ENCODE measurements at places on chromosomes 7 and 10. TPM values are rescaled to one million over a fixed set of nuclear protein-coding genes. Genes with fewer than 3 reads are reported as not detected.

DNA sequence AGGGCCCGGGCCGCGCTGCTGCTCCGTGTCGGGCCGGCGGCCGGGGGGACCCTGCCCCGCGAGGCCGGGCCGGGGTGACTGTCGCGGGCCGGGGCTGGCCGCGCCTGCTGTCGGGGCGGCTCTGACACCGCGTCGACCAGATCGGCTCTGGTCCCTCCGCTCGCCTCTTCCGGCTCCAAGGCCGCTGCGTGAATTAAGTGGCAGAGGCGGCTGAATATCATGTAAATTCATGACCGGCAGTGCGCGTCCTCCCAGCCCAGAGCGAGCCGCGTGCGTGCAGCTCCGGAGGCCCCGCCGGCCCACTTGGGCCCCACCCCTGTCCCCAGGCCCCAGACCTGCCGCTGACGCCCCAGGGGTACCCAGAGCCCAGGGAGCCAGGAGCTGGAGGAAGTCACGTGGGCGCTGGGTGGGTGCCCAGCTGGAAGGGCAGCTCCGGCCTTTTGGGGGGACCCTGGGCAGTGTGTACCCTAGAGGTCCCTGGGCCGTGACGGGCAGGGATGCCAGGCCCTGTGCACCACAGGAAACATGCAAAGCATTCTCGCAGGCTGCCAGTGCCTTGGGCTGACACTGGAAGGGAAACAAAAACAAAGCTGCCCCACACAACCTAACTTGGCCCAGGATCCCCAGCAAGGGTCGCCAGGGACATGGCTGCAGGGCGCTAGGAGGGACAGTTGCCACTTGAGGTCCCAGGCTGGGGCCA lies 584.0 kb upstream of the MKI67 start:
- no peak overlapping the region for H3K4me3 ChIP-seq
- no peaks in the 10 kb centered on the region for H3K27me3 ChIP-seq
- no peak overlapping the region for H3K27ac ChIP-seq
- no peaks in the 10 kb centered on the region for H3K4me1 ChIP-seq

GRCh38 chr7:100157334-100158228 lies 942 bp downstream of the TRAPPC14 start:
- H3K4me3 ChIP-seq: peak overlapping the region; percentile 77
- peak overlapping the region; percentile 46 for H3K27ac ChIP-seq
- H3K36me3 ChIP-seq: peaks cover 38% of the 10 kb centered on the region

GRCh38 chr7:771234-772004 lies 44.3 kb upstream of the PRKAR1B start:
- H3K36me3 ChIP-seq: peaks cover 18% of the 10 kb centered on the region
- peak; percentile 31 for DNase-seq
- H3K27ac ChIP-seq: no peak overlapping the region

- no peaks in the 10 kb centered on the region for H3K27me3 ChIP-seq
- no peak overlapping the region for H3K4me3 ChIP-seq
- H3K36me3 ChIP-seq: no peaks in the 10 kb centered on the region
Observed at GRCh38 chr7:11449316-11449715, 382.7 kb downstream of the THSD7A start.

DNA sequence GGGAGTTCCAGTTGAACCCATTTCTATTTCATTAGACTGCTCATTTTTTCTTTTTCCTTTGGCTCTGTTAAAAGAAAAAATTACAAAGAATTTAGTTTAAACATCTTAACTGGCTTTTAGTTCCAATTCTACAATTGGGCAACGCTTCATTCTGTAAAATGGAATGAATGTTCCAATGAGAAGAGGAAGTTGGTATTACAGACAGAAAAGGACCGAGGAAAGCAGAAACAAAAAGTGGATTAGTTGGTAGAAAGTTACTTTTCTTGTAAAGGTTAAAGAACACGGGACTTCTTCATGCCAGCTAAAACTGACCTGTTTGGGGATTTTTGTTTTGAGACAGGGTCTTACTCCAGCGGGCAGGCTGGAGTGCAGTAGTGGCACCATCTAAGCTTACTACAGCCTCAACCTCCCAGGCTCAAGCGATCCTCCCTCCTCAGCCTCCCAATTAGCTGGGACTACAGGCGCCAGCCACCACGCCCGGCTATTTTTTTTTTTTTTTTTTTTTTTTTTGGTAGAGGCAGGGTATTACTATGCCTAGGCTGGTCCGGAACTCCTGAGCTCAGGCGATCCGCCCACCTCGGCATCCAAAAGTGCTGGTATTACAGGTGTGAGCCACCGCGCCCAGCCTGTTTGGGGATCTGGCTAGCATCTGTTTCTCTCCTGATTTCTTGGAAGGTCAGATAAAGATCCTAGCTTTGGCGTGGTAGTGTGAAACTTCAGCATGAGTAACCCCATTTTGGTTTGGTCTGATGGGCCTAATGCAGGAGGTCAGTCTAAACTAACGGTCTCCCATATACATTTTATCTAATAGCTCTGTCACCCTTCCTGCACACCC lies 1.3 kb upstream of the VDAC2 start:
- H3K4me3 ChIP-seq: peak overlapping the region; percentile 71
- DNase-seq: no peak
- no peaks in the 10 kb centered on the region for H3K27me3 ChIP-seq
- H3K4me1 ChIP-seq: peaks cover 12% of the 10 kb centered on the region
- H3K27ac ChIP-seq: peak overlapping the region; percentile 93
- H3K36me3 ChIP-seq: peaks cover 8% of the 10 kb centered on the region

GRCh38 chr10:36358736-36359135 lies 716.6 kb upstream of the FZD8 start:
- no peak overlapping the region for H3K27ac ChIP-seq
- H3K36me3 ChIP-seq: no peaks in the 10 kb centered on the region
- H3K4me3 ChIP-seq: no peak overlapping the region
- H3K27me3 ChIP-seq: no peaks in the 10 kb centered on the region

DNA sequence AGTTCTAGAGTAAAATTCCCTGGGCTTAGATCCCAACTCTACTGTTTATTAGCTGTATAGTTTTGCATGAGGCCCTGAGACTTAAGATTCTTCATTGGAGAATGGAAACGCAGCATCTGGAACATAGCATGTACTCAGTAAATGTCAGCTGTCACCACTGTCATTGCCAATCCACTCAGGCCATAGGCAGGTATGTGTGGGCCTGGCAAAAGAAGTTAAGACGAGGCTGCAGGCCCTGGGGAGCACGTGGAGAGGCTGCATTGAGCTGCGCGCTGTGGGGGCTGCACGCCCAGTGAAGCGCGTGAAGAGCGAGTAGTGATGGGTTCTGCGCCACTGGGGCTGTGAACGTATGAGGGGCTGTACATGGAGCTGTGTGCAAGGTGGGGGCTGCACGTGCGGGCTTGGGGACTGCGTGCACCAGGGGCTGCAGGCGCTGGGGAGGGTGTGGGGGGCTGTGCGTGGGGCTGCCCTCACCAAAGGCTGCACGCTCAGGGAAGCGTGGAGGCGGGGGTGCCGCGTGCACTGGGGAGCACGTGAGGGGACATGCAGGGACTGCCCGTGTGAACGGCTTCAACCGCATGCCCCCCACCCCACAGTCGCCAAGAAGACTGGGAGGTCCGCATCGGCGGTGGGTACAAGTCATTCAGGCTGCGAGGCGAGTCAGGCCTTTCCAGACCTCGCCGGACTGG lies 85.5 kb downstream of the PRR15 start:
- H3K27ac ChIP-seq: no peak overlapping the region
- DNase-seq: no peak
- H3K4me3 ChIP-seq: no peak overlapping the region
- H3K4me1 ChIP-seq: no peaks in the 10 kb centered on the region
- no peaks in the 10 kb centered on the region for H3K27me3 ChIP-seq

GRCh38 chr7:136717910-136718557 lies 150.4 kb upstream of the CHRM2 start:
- no peak overlapping the region for H3K4me3 ChIP-seq
- DNase-seq: no peak

DNA sequence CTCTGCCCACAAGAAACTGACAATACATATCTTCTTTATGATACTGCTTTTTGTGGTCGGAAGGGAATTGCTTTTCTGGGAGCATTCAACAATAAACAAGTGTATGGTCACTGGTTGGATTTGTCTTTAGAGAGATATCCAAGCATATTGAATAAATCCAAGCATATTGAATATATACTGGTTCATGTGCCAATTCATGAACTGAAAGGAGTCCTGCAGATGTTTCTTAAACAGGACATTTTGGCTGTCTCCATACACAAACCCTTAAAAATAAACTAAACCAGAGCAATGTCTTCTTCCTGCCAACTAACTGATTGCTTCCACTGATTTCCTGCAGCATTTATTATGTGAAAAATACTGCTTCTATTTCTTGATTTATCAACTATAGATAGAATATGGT lies 173.9 kb downstream of the FOXP2 start:
- no peak overlapping the region for H3K4me3 ChIP-seq
- no peaks in the 10 kb centered on the region for H3K36me3 ChIP-seq
- no peak overlapping the region for H3K27ac ChIP-seq
- H3K4me1 ChIP-seq: no peaks in the 10 kb centered on the region

DNA sequence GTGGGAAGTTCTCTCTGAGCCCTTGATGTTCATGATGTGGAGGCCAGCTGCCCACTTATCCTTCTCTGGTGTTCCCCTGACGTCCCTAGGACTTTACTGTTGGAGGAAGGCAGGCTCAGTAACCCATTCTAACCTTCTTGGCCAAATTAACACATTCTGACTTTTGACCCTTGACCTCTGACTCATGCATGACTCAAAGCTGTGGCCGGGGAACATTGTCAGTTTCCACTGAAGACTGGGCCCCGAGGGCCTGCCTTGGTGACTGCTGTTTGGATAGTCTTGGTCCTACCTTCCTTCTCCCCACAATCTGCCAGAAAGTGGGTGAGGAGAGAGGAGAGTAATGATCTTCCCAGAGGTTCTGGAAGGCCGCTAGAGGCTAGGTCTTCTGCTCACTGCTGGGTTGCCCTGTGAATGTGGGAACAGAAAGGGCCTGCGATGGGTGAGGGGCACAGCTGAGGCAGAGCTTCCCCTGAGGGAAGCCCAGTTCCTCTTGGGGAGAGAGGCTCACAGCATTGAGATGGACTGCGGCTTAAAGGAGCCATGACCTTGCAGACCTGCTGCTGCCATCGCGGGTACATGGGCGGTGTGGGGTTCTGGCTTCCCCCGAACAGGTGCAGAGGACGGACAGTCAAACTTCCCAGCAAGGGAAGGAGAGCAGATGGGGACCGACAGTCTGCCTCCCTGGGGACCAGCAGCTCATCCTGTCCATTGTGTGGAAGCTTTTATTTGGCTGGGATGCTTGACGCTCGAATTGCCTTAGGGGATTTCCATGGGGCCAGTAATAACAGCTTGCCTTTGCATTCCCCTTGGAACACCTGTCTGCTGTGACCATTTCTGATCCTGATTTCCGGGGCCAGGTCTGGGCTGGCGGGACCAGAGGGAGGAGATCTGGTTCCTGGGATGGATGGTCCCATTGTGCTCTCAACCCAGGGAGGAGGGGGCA lies 43.8 kb downstream of the ADAMTS14 start:
- H3K27ac ChIP-seq: no peak overlapping the region
- peaks cover 8% of the 10 kb centered on the region for H3K4me1 ChIP-seq
- H3K4me3 ChIP-seq: no peak overlapping the region

GRCh38 chr7:18126281-18126680 lies 98.6 kb upstream of the PRPS1L1 start:
- peaks cover 2% of the 10 kb centered on the region for H3K27me3 ChIP-seq
- no peaks in the 10 kb centered on the region for H3K36me3 ChIP-seq
- DNase-seq: no peak
- H3K27ac ChIP-seq: no peak overlapping the region

- no peaks in the 10 kb centered on the region for H3K4me1 ChIP-seq
- DNase-seq: peak; percentile 3
- no peak overlapping the region for H3K27ac ChIP-seq
- no peaks in the 10 kb centered on the region for H3K27me3 ChIP-seq
- H3K36me3 ChIP-seq: no peaks in the 10 kb centered on the region
- no peak overlapping the region for H3K4me3 ChIP-seq
Observed at GRCh38 chr10:73406846-73407245, 7.0 kb downstream of the ANXA7 start.

GRCh38 chr10:115402699-115403098 lies 309.5 kb downstream of the ATRNL1 start:
- H3K27ac ChIP-seq: no peak overlapping the region
- no peaks in the 10 kb centered on the region for H3K36me3 ChIP-seq
- H3K4me1 ChIP-seq: no peaks in the 10 kb centered on the region
- no peaks in the 10 kb centered on the region for H3K27me3 ChIP-seq

DNA sequence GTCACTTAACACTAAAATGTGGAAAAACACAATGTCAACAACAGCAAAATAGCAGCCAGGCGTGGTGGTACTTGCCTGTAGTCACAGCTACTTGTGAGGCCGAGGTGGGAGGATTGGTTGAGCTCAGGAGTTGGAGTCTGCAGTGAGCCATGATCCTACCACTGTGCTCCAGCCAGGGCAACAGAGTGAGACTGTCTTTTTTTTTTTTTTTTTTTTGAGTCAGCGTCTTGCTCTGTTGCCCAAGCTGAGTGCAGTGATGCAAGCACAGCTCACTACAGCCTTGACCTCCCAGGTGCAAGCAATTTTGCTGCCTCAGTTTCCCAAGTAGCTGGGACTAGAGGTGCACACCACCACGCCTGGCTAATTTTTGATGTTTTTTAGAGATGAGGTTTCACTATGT lies 6.1 kb downstream of the KCTD7 start:
- H3K4me1 ChIP-seq: peaks cover 4% of the 10 kb centered on the region
- H3K36me3 ChIP-seq: peaks cover 35% of the 10 kb centered on the region
- no peak overlapping the region for H3K4me3 ChIP-seq
- no peak for DNase-seq

GRCh38 chr7:45026984-45027773 lies 27.2 kb downstream of the CCM2 start:
- H3K4me1 ChIP-seq: peaks cover 8% of the 10 kb centered on the region
- DNase-seq: peak; percentile 64
- H3K36me3 ChIP-seq: peaks cover 7% of the 10 kb centered on the region
- no peak overlapping the region for H3K4me3 ChIP-seq
- H3K27me3 ChIP-seq: no peaks in the 10 kb centered on the region

DNA sequence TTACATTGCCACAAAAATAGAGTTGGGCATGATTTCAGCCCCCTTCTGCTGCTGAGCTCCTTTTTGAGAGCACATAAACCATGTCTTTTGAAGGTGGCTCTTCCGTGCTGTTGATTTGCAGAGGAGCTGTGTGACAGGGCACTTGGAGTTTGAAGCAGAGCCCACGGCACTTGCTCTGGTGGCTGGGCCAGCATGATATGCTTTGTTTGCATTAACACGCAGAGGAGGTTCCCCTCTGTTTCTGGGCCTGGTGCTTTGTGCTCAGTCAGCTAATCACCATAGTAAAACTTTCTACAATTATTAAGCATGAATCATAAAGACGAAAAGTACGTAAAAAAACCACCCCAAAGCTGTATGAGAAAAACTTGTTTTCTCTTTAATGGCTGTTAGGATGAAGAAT lies 40.1 kb downstream of the RBM33 start:
- DNase-seq: no peak
- H3K4me3 ChIP-seq: no peak overlapping the region
- peaks cover 20% of the 10 kb centered on the region for H3K36me3 ChIP-seq
- peaks cover 3% of the 10 kb centered on the region for H3K4me1 ChIP-seq

- H3K27me3 ChIP-seq: no peaks in the 10 kb centered on the region
- H3K4me1 ChIP-seq: no peaks in the 10 kb centered on the region
- H3K4me3 ChIP-seq: no peak overlapping the region
- DNase-seq: peak; percentile 46
- no peaks in the 10 kb centered on the region for H3K36me3 ChIP-seq
Observed at GRCh38 chr7:147438216-147438615, 1152.3 kb upstream of the C7orf33 start.

Gene NT5C3A
- 12.2 TPM for total RNA-seq

Gene SLIT1
- not detected for total RNA-seq

Gene RNF32
- total RNA-seq: 0.56 TPM

Gene ZNF425
- total RNA-seq: 2.8 TPM

Gene ZNF365
- total RNA-seq: 2.5 TPM

Gene DDX21
- total RNA-seq: 109 TPM

Gene EN2
- not detected for total RNA-seq

Gene JAKMIP3
- total RNA-seq: under 0.01 TPM

Gene RHEB
- total RNA-seq: 19.7 TPM

Gene ZNF853
- total RNA-seq: 3.3 TPM

Gene RARRES2
- total RNA-seq: not detected

Gene RGR
- total RNA-seq: not detected

Gene ODAD2
- total RNA-seq: 1.1 TPM

Gene GNAT3
- total RNA-seq: not detected

Gene ARL4A
- total RNA-seq: 48.0 TPM
